ENCODE measurements at places on chromosomes 4 and X.
A peak's percentile ranks its signal among the peaks of the same experiment; 100 is the strongest.

DNA sequence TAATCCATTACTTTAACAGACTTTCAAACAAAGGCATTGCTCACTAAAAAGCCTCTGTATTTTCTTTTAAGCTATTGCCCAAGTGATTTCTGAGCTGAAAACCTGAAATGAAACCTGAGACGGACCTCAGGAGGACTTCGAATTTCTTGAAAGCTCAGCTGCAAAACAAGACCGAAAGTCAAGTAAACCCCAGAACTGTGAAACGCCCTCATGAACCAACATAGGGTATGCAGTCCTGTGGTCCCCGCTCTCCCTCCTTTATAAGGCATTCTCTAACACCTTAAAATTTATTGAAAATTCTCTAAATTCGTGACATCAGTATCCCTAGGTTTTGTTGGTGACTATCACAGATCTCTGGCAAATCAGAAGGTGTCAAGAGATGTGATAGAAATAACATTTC, 91.8 kb downstream of the SHISA3 start:
- DNase-seq: no peak

DNA sequence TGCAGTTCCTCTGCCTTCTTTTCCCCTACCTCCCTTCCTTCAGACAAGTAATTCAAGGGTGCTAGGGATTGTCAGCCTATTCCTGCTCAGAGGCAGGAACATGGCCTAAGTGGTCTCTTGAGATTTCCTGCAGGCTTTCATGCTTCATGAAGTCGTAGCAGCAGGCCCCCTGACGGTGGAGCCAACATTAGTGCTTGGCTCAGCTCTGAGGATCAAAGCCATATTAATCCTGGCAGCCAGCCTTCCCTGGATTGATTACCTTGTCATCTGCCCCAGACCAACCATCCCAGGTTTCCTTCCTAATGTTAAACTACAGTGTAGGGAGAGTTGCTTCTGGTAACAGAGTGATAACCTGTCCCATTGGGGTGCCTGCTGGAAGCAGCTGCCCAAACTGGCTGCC, 84.1 kb downstream of the SLC16A2 start:
- no peak for DNase-seq

- no peak for DNase-seq
Observed at GRCh38 chrX:33385546-33385945, 174.2 kb upstream of the DMD start.

GRCh38 chr4:174714393-174715211, 114.4 kb downstream of the GLRA3 start:
- no peak for DNase-seq

- no peak for DNase-seq
Observed at GRCh38 chr4:1495416-1496115, 89.3 kb upstream of the NKX1-1 start.

DNA sequence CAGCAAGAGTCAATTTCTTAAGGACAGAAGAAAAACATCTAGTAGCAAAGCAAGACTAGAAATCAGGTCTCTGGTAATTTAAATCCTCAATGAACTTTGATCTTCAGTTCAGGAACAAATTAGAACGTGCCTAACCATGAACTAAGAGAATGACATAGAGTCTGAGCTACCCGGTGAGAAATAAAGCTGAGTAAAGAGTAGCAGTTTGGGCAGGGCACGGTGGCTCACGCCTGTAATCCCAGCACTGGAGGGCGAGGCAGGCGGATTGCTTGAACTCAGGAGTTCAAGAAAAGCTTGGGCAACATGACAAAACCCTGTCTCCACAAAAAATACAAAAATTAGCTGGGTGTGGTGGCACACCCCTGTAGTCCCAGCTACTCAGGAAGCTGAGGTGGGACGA, 37.7 kb downstream of the ACE2 start:
- DNase-seq: no peak

GRCh38 chrX:142663330-142664095, 362.2 kb upstream of the SPANXN4 start:
- DNase-seq: no peak

DNA sequence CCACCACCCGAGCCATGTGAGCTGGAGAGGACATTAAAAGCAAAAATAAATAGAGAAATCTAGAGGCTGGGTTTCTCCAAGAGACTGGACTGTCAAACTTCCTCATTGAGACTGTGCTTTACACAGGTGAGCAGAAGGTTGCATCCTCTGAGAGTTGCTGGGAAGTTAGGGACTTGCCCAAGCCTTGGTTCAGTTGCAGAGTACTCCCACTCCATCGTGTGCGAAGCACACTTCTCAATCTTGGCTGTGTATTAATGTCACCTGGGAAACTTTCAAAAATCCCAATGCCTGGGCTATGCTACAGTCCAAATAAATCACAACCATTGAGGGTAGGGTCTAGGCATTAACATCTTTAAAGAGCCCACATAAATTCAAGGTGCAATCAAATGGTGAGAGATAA, 89.2 kb downstream of the ZNF330 start:
- no peak for DNase-seq

DNA sequence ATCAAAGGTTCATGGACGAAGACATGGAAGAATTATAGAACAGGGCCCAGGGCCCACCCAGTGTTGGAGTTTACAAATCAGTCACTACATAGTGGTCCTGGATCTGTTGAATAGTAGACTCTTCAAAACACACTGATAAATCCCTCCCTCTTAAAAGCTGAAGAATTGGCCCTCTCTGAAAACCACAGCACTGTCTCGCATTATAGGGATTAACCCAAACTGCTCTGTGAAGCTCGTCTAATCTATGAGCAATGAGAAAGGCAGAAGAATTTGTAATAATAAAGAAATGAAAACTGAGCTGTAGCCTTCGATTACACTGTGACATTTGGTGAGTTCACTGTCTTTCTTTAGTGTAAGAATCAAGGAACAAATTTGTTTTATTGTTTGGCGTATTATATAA, 92.5 kb upstream of the ZFP42 start:
- no peak for DNase-seq

DNA sequence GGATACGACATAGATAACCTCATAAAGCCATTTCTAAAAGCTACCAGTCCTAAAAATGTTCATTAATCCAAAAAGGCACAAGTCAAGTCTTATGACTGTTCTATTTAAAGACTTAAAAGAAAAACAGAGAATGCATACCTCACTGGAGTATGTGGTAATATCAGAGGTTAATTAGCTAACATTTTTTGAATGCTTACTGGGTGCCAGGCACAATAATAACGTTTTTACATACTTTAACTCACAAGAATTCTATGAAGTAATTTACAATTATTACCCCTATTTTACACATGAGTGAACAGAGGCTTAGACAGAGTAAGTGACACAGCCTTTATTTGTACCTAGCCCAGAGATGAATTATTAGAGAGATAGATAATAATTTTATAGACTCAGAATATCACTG, 207.5 kb downstream of the PDGFC start:
- no peak for DNase-seq

DNA sequence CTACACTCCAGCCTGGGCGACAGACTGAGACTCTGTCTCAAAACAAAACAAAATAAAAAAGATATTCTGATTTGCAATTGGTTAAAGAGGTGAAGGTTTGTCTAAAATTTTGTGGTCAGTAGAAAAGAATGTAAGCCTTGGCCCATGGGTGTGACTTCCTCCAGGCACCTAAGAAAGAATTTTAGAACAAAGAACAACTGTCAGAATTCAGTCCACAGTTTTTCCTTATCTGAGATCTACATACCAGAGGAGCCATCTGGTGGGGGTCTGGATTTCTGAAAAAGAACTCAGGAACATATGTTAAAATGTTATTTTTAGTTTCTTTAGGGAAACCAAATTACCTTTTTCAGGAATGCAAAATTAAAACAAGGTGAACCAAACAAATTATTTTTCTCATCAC, 434.1 kb downstream of the ANKRD50 start:
- no peak for DNase-seq

GRCh38 chr4:153432965-153433753, 33.0 kb upstream of the TMEM131L start:
- peak; percentile 68 for DNase-seq

DNA sequence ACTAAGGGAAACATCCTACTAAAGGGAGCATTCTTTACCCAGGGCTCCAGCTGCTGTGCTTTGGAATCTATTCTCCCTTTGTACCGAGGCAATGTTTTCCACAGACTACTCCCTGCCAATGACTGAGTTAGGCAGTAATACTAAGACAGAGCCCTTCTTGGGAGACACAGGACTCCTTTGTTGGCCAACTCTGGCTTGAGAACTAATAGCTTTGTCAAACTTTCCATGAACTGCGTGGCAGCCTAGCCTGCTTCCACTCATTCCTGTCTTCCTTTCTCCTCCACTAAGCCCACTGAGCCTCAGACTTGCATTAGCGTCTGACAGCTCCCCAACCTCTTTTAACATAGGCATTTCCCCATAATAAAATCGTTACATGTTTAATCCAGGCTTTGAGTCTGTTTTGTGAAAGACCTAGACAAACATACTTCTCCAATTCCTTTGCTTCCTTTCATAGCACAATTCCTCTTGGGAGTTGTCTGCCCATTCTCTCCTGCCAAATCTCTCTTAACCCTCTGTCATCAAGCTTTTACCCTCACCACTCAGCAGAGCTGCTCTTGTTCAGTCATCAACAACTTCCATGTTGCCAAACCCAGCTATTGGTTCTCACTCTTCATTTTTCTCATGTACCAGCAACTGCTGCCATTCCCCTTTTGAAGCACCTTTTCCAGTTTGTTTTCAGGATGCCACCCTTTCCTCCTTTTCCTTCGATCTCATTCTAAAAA, 300.3 kb upstream of the IGFBP7 start:
- no peak for DNase-seq

- no peak for DNase-seq
Observed at GRCh38 chrX:43876680-43877079, 5.6 kb downstream of the MAOB start.

- no peak for DNase-seq
Observed at GRCh38 chr4:3307891-3308575, 15.2 kb downstream of the RGS12 start.

DNA sequence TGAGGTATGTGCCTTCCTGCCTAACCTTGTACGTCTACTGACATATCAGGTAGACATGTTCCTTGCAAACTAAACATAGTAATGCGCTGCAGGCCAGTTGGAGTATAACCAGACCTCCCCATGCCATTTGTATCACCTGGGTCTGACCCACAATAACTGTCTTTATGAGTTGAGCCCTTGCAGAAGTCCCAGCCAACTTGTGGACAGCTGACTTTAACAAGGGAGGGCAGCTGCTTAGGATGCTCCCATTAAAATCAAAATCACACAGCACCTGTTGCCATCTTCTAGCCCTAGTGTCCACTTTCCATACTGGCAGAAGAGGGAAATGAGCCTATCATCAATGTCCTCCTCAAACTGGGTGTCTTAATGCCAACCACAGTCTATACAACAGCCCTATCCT, 41.6 kb downstream of the KANTR start:
- DNase-seq: no peak

- no peak for DNase-seq
Observed at GRCh38 chr4:156751486-156751885, 220.1 kb downstream of the PDGFC start.

GRCh38 chr4:163588532-163588931, 94.0 kb downstream of the TMA16 start:
- DNase-seq: no peak

DNA sequence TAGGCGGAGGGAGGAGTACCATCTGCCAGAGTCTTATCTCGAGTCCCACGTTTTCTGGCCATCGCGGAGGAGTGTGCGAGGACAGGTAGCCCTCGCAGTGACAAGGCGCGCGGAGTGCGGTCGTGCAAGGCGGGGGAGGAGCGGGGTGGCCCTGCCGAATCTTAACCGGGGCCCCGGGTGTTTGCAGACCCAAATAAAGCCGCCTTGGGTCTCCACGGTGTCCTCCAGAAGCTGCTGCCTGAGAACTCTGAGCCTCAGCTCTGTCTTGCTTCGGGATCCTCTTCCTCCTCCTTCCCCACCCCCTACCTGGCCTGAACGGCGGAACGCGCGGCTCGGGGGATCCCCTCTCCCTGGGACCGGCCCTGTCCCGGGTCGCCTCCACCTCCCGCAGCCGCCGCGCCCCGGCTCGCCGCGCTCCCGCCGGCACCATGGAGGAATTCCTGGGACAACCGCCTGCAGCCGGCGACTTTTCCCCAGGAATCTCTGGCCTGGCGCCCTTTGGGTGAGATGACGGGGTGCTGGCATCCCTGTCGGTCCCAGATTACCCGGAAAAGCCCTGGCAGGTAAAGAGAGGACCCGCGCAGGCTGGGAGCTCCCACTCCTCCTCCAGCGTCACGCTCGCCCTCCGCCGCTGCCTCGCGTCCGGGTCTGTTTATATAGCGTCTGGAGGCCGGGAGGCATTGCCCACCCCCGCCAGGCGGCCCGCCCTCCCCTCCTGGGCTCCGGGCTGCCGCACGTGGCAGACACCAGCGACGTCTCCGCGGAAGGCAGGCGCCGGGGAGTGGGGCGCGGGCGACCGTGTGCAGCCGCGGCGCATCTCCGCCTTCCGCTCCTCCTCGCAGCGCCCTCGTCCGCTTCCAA, at the start of gene GALNTL6:
GALNTL6 (plus strand) TSS at position 740 of the 861 bp plus-strand sequence.
- DNase-seq: peak; percentile 0

GRCh38 chr4:183286590-183287308, 33.3 kb downstream of the CLDN22 start:
- DNase-seq: no peak

DNA sequence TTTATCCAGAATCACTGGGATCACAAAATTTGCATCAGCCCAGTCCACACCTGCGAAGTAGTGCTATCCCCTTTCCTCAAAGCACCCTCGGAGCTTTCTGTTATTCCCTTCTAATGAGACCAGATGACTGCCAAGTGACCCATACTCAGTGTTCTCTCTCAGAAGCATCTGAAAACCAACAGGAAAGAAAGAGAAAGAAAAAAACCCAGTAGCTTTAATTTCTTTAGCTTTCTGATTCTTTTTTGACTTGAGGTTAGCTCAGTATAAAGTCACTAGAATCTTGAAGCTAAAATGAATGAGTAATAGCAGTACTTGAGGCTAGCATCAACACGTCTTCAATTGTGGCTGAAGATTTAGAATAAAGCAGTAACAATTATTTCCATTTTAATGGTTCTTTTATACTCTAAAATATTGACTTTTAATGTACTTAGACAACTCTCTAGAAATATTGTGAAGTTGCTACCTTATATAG, 124.4 kb downstream of the ANK2 start:
- DNase-seq: no peak

DNA sequence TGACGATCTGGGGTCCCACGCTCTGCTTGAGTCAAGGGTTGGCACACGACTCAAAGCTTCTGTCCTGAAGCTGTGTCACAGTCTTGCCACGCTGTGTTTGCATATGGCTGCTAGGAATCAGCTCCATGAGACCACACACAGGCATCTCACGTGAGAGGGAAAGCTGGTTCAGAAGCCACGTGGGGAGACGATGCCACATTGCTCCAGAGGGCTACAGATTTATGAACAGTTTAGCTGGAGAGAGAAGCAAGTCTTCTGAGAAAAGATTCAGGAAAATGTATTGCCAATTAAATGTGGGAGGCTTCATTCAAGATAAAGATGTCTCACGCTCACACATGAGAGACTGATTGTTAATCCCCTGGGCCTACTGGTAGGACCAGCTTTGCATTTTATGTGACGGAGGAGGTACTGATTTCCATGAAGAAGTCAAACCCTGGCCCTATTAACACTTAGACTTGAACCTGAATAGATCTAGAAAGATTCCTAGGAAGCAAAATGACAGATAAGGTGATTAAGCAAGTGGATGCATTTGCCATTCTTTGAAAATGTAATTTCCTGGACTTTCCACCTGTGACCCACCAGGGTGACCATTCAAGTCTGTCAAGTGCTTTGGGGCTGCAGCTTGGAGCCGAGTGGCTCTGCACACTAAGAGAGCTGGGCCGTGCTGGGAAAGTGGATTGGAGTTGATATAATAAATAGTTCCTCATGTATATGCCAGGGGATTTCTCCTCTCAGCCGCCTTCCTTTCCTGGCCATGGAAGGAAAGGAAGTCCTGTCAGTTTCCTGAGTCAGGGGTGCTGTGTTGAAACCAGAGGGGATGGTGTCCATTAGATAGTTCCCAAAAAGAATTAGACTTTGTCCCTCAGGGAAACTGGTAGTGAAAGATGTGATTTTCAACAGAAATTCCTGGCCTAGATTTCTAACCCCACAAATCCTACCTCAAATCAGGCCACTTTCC, 29.0 kb downstream of the ENPP6 start:
- DNase-seq: no peak
